ENCODE measurements at places on chromosomes 6 and 20.
A peak's percentile ranks its signal among the peaks of the same experiment; 100 is the strongest.

- DNase-seq, result no peak
These were observed 6.8 kb downstream of the BICRAL start for GRCh38 chr6:42788671-42789070.

- no peak for DNase-seq
These were observed 60.3 kb downstream of the FOXC1 start for GRCh38 chr6:1669996-1670395.

GRCh38 chr20:61042506-61043385 is 209.3 kb upstream of the CDH4 start:
- no peak for DNase-seq

DNA sequence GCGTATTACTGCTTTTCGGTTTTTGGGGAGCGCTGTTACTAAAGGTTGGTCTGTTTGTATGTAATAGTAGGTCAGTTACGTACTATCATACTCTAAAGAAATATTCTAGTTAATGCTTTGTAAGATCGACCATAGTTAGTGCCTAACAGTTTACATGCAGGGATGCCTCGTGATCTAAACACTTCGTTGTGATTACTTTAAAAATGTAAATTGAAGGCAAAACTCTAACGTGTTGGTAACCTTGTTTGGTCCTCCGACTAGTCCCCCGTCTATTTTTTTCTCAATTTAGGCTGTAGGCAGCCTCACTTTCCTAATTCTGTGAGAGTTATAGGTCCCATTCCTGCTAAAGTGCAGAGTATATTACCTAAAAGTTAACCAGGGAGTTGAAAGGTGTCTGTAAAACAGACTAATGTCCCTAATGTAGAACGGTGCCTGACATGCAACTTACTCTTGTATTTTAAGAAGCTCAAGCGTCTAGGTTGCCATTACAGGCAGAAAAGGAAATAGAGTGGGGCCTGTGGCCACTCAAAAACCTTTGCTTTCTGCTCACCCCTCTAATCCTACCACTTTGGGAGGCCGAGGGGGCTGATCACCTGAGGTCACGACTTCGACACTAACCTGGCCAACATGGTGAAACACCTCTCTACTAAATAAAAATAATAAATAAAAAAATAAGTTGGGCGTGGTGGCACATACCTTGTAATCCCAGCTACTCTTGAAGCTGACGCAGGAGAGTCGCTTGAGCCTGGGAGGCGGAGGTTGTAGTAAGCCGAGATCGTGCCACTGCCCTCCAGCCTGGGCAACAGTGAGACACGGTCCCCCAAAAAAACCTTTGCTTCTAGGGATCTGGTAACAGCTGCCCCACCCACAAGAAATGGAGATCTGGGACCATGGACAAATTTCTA is 37.8 kb downstream of the HFE start:
- no peak for DNase-seq

DNA sequence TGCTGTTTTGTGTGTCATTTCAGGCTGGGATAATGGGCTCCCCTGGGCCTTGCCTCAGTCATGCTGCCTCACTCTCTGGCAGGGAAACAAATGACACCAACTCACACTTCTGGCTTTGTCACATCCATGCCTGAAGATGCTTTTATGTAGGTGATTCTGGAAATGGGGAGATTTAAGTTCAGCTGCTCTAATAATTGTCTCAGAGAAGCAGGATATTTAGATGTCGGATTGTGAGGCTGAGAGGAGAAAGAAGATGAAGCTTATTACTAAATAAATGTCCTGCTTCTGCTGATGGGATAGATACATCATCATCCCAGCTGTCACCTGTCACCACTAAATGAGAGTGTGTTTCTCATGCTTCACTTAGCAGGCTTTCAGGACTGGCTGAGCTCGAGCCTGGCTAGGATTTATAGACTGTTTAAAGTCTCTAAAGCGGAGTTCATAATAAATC is 480.2 kb upstream of the SPTLC3 start:
- no peak for DNase-seq

- no peak for DNase-seq
These were observed 39.4 kb upstream of the TGM6 start for GRCh38 chr20:2341336-2341735.

DNA sequence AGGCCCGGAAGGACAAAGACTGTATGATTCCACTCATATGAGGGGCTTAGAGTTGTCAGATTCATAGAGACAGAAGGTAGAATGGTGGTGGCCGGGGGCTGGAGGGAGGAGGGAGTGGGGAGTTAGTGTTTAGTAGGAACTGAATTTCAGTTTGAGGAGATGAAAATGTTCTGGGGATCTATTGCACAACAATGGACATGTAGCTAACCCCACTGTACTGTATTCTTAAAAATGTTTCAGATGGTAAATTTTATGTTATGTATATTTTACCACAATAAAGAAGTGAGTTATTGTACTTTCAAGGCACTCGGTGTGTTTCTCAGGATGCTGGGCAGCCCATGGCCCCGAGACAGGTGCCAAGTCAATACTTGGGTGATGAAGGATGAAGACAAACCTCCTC is 25.4 kb downstream of the MAS1 start:
- DNase-seq, result no peak

- no peak for DNase-seq
These were observed 2.4 kb downstream of the TCF21 start for GRCh38 chr6:133891149-133891926.

DNA sequence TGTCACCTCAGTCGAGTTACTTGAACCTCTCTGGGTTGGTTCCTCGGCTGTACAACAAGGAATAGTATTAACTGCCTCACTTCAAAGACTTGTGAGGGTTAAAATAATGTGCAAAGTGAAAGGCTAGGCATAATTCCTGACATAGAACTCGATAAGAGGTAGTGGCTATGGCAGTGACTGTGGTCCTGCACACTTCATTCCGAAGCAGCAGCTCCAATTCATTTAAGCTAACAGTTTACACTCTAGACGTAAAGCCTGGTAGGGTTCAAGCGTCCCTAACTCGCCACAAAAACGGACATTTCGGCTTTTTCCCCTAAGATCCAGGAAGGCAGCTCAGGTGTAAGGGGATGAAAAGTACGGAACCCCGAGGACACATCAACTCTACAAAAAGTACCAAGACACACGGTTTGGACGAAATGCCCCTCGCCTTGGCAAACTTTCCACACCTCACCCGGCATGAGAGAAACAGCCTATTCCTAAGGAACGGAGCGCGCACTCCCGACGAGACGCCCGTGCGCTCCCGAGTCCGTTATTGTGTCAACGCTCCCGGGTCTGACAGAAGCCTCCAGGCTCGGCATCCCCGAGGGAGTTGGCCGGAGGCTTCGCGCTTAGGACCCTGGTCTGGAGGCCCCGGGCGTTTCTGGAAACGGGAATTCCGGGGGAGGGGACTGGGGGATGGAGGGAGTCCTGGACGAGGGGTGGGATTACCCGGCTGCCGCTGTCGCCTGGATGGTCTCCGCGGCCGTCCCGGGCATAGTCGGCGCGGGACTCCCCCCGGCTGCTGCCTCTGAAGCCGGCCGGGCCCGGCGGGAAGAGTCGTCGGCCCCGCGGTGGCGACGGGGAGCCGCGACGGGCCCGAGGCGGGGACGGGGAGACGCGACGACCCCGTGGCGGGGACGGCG is 937 bp downstream of the ZNF318 start:
- DNase-seq, result no peak

GRCh38 chr20:10611357-10611756 is 62.4 kb downstream of the JAG1 start:
- DNase-seq, result no peak

DNA sequence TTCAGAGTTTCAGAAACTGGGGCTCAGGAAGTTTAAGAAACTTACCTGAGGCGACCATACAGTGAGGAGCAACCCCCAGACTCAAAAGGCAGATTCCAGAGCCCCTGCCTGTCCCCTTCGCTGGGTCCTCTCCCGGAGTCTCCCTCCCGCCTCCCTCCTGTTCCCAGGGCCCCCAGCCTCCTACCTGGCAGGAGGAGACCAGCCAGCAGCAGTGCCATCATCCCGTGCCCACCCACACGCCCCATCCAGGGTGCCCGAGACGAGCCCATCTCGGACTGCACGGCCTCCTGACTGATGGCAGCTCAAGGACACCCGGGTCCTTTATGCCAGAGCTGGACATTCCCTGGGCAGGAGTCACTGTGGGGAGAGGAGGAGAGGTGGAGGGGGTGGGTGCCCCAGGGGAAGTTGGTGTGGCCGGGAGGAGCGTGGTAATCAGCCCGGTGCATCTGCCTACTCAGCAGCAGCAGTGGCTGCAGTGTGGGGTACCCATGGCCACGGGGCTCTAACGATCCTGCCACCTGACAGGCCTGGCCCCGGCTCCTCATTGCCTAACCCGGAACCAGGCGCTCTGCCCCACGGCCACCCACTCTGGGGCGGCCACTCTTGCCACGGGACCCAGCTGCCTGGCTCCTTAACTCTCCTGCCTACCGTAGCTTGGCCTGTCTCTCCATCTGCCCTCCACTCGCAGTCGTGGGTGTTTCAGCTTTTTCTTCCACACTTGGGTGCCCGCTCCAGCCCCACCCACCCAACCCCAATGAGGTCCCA is at the start of gene CDSN:
Gene CDSN (minus strand): TSS at position 296 of the 765 bp plus-strand sequence. CDS start 27 bp downstream, at position 269.
- DNase-seq, result no peak

- DNase-seq, result no peak
These were observed 267.9 kb downstream of the DLL1 start for GRCh38 chr6:170022827-170023619.

- DNase-seq, result no peak
These were observed 50.4 kb downstream of the SULF2 start for GRCh38 chr20:47734870-47735269.

DNA sequence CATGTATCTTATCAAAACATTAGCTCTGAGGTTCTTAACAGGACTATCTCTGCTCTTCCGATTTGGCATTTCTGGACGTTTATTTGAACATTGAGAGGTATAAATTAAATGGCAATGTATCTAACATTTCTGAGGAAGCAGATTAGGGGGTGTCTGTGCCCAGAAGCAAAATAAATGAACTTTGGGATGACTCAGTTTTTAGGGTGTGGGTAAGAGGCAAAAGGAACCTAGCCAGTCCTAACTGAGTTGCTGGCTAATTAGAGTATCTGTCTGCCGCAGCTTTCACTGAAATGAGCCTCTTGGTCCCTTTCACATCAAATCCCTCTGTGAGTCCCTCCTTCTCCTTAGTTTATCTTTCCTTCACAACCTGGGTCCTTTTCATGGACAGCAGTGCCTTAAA is 1.1 kb downstream of the RNF144B start:
- no peak for DNase-seq

DNA sequence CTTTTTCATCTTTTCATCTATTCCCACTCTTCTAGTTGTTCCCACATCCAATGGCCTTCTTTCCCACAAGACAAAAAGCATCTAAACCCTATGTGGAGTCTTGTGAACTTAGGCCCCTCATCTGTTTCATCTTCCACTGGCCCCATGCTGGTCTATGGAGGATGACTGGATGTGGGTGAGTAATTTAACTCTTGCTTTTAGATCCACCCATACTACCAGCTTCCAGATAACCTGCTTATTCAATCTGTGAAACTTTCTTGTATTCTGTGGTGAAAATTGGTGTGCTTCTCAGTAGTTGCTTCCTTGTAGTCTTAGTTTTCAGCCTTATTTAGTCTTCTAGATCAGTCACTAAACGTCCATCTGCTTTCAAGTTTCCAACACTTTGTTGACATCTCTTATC is 64.9 kb downstream of the OPN5 start:
- no peak for DNase-seq

DNA sequence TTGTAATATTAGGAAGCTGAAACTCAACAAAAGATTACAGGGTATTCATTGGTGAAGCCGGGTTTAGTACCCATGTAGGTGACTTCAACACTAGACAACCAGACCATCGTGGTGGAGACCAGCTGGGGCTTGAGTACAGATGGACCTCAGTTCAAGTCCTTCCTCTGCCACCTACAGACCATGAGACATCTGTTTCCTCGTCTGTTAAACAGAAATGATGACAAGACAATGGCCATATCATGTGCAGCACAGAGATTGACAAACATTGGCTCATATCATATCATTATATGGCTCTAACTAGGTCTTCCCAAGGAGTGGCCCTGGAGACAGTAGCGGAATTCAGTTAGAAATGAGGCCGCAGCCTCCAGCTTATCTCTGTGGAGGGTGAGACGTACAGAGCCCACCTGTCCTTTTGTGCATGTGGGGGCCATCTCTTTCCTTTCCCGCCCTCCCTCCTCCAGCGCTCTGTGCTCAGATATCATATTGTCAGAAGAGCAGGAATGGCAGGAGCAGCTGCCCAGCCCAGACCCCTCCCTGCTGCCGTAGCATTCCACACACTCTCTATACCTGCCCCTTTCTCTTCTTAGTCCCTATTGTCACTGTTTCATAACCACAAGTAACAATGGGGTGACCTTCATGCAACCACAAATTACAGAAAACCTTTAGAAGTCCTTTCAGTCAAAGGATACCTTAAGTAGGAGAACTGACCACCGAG is 75.1 kb downstream of the LY86 start:
- DNase-seq, result no peak

- DNase-seq, result no peak
These were observed 529.3 kb downstream of the QKI start for GRCh38 chr6:163943607-163944385.

- DNase-seq, result peak; percentile 40
These were observed 31.4 kb downstream of the HIVEP2 start for GRCh38 chr6:142913511-142914047.

GRCh38 chr6:41960028-41960427 is 18.4 kb upstream of the CCND3 start:
- no peak for DNase-seq

DNA sequence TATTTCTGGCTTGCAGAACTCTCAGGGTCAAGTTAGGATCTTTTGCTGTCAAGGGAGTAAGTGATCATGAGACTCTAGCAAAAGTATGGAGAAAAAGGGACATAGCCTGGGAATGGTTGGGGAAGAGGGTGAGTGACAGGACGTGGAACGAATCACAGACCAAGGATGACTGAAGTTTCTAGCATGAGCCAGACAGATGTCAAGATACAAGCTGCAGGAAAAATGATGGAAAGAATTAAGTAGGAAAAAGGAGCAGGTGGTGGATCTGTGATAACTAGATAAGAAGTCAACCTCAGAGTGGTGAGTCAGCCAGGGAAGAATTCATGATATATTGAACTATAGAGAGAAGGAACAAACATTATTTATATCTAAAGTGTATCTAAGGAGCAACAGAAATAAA is 159.8 kb upstream of the SYNDIG1 start:
- no peak for DNase-seq

- DNase-seq, result no peak
These were observed 22.8 kb upstream of the CCN6 start for GRCh38 chr6:112030961-112031660.

GRCh38 chr20:63182946-63183415 is 33.0 kb downstream of the YTHDF1 start:
- no peak for DNase-seq

GRCh38 chr6:89483111-89483720 is 50.3 kb downstream of the ANKRD6 start:
- no peak for DNase-seq

DNA sequence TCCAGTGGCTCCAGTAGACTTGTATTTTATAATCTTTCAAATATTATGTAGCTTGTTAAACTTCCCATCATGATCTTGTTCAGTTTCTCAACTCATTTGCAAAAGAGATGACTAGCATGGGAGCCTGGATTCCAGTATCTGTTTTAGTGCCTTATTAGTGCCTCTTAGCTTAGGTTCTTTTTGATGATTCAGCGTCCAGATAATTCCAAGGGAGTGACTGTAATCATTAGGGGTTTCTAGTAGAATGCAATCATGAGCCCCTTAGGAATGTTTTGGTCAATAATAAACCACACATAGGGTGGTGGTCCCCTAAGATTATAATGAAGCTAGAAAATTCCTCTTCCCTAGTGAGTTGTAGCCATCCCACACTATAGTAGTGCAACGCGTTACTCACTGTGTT is 7.0 kb downstream of the CD2AP start:
- no peak for DNase-seq
